ENCODE measurements at places on chromosomes 4 and X. TPM values are rescaled to one million over a fixed set of nuclear protein-coding genes. Genes with fewer than 3 reads are reported as not detected.

USP26 gene
- not detected for total RNA-seq

TLR2 gene
- 2.0 TPM for total RNA-seq

PDE5A gene
- 17.6 TPM for total RNA-seq

PPP1R2C gene
- not detected for total RNA-seq

PRSS12 gene
- total RNA-seq = 22.4 TPM

GSX2 gene
- not detected for total RNA-seq

DNA sequence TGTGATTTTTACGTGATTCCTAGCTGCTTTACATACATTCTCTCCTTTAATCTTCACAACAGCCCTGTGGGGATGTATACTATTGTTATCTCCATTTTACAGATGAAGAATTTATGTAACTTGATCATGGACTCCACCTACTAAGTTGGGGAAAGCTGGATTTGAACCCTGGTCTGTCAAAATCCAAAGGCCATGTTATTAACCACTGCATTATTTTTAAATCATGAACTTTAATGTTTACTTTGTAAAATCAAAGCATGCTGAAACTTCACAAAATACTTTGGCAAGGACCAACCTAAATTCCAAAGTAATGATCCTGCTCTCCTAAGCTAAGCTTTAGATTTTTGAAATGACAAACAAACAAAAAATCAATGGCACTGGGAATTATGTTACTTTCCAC lies 26.1 kb downstream of the FAM47E start:
- H3K27me3 ChIP-seq = no peaks in the 10 kb centered on the region
- H3K27ac ChIP-seq = no peak overlapping the region
- H3K4me1 ChIP-seq = no peaks in the 10 kb centered on the region
- H3K36me3 ChIP-seq = no peaks in the 10 kb centered on the region
- H3K4me3 ChIP-seq = no peak overlapping the region

DNA sequence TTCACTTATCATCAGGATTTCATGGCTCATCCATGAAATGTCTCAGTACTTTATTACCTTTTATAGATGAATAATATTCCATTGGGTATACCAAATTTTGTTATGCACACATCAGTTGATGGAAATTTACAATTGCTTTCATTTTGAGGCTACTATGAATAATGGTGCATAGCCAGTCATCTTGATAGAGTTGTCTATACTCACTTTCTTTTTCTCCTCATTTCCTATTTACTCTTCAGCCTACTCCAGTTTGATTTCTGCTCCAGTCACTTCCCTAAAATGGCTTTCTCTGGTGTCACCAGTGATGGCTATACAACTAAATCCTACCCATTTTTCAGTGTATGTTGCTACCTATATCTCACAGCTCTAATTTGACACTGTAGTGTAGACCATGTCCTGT lies 743.5 kb upstream of the MAGEB2 start:
- H3K27me3 ChIP-seq = no peaks in the 10 kb centered on the region
- no peaks in the 10 kb centered on the region for H3K36me3 ChIP-seq
- no peak overlapping the region for H3K4me3 ChIP-seq
- H3K27ac ChIP-seq = no peak overlapping the region
- DNase-seq = no peak

GRCh38 chrX:153560466-153560865 lies 38.5 kb downstream of the CCNQ start:
- H3K36me3 ChIP-seq = no peaks in the 10 kb centered on the region
- H3K27ac ChIP-seq = no peak overlapping the region
- no peaks in the 10 kb centered on the region for H3K27me3 ChIP-seq

DNA sequence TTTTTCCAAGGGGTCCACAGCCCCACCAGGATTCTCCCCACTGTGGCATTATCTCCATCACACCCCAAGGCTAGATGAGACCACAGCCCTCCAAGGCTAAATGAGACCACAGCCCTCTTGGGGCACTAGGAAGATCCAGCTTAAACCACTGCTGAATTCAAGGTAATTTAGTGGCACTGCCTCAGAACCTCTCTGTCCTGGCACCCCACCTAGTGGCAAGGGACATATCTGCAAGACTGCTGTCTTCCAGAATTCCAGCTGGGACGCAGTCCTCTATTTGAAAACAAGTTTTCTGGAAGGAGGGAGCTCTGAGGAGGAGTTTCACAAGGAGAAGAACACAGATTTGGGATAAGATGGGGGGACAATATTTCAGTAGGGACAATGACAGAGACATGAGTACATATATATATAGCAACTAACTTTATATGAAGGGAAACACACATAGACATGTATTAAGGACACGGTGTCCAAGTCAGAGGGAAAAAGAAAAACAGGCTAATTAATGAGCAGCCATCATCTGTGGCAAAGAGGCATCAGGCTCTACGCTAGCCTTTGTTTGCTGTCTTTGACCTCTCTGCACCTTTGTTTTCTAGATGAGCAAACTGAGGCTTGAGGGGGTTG lies 9.3 kb downstream of the CETN2 start:
- DNase-seq = peak; percentile 44
- H3K4me3 ChIP-seq = no peak overlapping the region
- no peaks in the 10 kb centered on the region for H3K4me1 ChIP-seq
- no peaks in the 10 kb centered on the region for H3K27me3 ChIP-seq
- H3K27ac ChIP-seq = no peak overlapping the region

DNA sequence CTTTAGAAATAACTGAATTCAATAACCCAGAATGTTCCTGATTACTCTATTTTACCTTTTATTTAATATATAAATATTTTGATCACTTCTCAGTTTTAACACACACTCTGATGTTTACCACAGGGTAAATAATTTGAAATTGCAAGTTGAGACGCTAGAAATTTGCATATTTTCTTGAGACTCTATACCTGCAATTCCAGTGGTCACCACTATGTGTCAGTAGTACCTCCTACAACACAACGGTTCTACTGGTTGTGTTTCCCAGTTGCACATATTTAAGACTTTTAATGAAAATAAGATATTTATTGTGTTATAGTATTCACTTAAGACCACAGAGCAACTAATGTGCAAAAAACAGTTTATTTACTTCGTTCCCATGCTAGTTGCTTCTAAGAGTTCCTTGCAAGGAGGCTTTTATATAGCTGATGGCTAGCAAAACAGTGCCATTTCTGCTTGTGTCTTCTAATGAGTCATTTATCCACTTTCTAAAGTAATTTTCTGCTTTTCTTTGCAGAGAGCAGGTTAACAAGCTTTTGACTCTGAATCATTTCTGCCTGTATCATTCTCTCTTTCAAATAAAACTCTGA lies 98.9 kb upstream of the PDLIM3 start:
- no peak for DNase-seq
- H3K27me3 ChIP-seq = no peaks in the 10 kb centered on the region
- H3K36me3 ChIP-seq = no peaks in the 10 kb centered on the region
- no peak overlapping the region for H3K4me3 ChIP-seq
- no peaks in the 10 kb centered on the region for H3K4me1 ChIP-seq

GRCh38 chr4:188783606-188784160 lies 644.4 kb downstream of the TRIML1 start:
- H3K4me1 ChIP-seq = no peaks in the 10 kb centered on the region
- no peak for DNase-seq
- H3K27me3 ChIP-seq = no peaks in the 10 kb centered on the region
- no peak overlapping the region for H3K27ac ChIP-seq

DNA sequence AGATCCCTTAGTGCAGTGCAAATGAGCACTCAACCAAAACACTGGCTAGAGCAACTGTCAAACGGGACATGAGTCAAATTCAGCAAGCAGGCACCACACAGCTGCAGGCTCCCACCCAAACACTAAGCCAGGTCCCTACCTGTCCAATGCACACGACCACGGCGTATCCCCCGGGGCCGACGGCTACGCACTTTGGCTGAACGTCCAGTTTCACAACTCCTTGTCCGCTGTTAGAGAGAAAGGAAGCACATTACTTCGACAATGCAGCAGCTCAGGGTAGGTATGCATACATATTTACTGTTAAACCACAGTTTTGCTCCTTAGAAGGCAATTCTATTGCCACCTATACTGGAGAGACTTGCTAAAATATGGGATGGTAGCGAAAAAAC lies 35.4 kb downstream of the WDR1 start:
- DNase-seq = no peak
- no peaks in the 10 kb centered on the region for H3K4me1 ChIP-seq
- peaks cover 76% of the 10 kb centered on the region for H3K36me3 ChIP-seq
- H3K4me3 ChIP-seq = no peak overlapping the region
- no peaks in the 10 kb centered on the region for H3K27me3 ChIP-seq

GRCh38 chrX:95678679-95679078 lies 1006.0 kb upstream of the DIAPH2 start:
- H3K27ac ChIP-seq = no peak overlapping the region
- DNase-seq = no peak
- H3K36me3 ChIP-seq = no peaks in the 10 kb centered on the region
- H3K27me3 ChIP-seq = no peaks in the 10 kb centered on the region
- H3K4me1 ChIP-seq = no peaks in the 10 kb centered on the region

- DNase-seq = no peak
- H3K4me1 ChIP-seq = no peaks in the 10 kb centered on the region
- no peak overlapping the region for H3K27ac ChIP-seq
- no peaks in the 10 kb centered on the region for H3K36me3 ChIP-seq
- H3K27me3 ChIP-seq = no peaks in the 10 kb centered on the region
Measured at GRCh38 chr4:163440040-163440439, 33.5 kb downstream of the TKTL2 start.

Measured in colonic mucosa (tissue), 4 donors.